ENCODE measurements at places on chromosomes 3 and 15. TPM values are rescaled to one million over a fixed set of nuclear protein-coding genes. Genes with fewer than 3 reads are reported as not detected.

The SOX14 gene
- not detected for total RNA-seq

The ATP13A4 gene
- 5.1 TPM for total RNA-seq

The GOLGA6D gene
- not detected for total RNA-seq

The HIGD2B gene
- total RNA-seq: 0.30 TPM

The RPL39L gene
- total RNA-seq: 35.9 TPM

The CRYGS gene
- total RNA-seq: 7.0 TPM

The TM4SF18 gene
- total RNA-seq: not detected

The EPHA6 gene
- not detected for total RNA-seq

- H3K4me3 ChIP-seq: no peak overlapping the region
- no peak overlapping the region for H3K27ac ChIP-seq
- H3K36me3 ChIP-seq: no peaks in the 10 kb centered on the region
- H3K27me3 ChIP-seq: peaks cover 8% of the 10 kb centered on the region
Observed at GRCh38 chr3:126118591-126118990, 34.7 kb upstream of the SLC41A3 start.

- H3K36me3 ChIP-seq: peaks cover 4% of the 10 kb centered on the region
- H3K27ac ChIP-seq: no peak overlapping the region
- no peaks in the 10 kb centered on the region for H3K4me1 ChIP-seq
- H3K27me3 ChIP-seq: peaks cover under 1% of the 10 kb centered on the region
- DNase-seq: no peak
- no peak overlapping the region for H3K4me3 ChIP-seq
Observed at GRCh38 chr3:153734777-153735551, 386.2 kb upstream of the ARHGEF26 start.

DNA sequence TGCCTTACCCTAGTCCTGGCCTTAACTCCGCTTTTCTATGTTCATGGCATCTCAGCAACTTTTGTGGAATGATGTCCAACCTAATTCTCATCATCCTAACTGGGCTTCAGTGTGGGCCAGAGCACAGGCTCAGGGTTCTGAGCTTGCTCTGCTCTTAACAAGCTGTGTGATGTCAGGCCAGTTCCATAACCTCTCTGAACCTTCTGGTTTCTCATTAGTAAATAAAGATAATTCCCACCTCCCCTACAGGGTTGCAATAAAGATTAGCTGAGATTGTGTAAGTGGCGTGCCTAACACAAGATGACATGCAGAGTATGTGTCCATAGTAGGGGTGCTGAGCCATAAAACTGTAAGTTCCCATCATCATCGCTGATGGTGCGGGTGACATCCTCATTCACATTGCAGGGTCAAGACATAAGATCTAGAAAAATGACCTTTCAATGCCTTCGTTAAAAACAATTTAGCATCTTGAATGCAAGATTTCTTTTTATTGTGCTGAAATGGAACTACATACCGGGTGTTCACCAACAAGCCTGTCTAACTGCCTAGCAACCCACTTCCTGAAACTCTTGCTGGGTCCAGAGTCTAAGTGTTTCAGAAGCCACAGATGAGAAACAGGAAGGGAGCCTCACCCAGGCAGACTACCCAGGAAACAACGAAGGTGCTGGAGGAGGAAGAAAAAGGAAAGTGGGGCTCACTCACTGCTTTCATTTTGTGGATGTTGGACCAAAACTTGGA is 36.2 kb downstream of the CDCP1 start:
- H3K27me3 ChIP-seq: no peaks in the 10 kb centered on the region
- H3K27ac ChIP-seq: peak overlapping the region; percentile 0
- H3K4me3 ChIP-seq: peak overlapping the region; percentile 56
- DNase-seq: peak; percentile 16
- H3K36me3 ChIP-seq: peaks cover 2% of the 10 kb centered on the region

DNA sequence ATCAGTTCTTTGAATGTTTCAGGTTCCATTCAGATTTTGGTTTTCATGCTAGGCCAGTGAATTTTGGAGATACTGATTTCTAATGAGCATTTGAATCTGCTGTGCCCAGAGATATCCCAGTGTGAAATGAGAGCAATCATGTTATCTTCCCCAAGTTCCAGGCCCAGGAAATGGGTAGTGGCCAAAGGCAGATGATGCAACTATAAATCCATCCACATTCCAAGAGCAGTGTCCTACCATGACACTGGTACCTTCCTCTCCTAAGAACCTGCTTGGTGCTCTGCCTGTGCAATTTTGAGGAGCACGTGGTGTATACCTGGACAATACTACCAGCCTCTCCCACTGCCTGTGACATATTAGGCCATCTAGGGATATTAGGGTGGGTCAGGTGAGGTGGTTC is 186.8 kb downstream of the SLCO3A1 start:
- no peak overlapping the region for H3K4me3 ChIP-seq
- H3K36me3 ChIP-seq: peaks cover 1% of the 10 kb centered on the region
- no peaks in the 10 kb centered on the region for H3K27me3 ChIP-seq
- H3K4me1 ChIP-seq: peaks cover 13% of the 10 kb centered on the region

GRCh38 chr3:172750069-172750367 is 508 bp upstream of the ECT2 start:
- H3K36me3 ChIP-seq: peaks cover 7% of the 10 kb centered on the region
- no peaks in the 10 kb centered on the region for H3K27me3 ChIP-seq
- peak overlapping the region; percentile 93 for H3K27ac ChIP-seq
- peaks cover 26% of the 10 kb centered on the region for H3K4me1 ChIP-seq

DNA sequence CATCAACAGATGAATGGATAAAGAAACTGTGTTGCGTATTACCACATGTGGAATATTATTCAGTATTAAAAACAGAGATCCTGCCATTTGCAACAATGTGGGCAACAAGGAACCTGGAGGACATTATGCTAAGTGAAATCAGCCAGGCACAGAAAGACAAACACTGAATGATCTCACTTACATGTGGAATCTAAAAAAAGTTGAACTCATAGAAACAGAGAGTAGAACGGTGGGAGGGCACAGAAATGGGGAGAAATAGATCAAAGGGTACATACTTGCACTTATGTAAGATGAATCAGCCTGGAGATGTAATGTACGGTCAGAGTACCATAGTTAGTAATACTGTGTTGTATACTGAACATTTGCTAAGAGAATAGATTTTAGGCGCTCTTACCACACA is 29.8 kb upstream of the MUC13 start:
- H3K4me3 ChIP-seq: no peak overlapping the region
- H3K27me3 ChIP-seq: peaks cover 8% of the 10 kb centered on the region
- peaks cover 12% of the 10 kb centered on the region for H3K4me1 ChIP-seq
- DNase-seq: no peak

DNA sequence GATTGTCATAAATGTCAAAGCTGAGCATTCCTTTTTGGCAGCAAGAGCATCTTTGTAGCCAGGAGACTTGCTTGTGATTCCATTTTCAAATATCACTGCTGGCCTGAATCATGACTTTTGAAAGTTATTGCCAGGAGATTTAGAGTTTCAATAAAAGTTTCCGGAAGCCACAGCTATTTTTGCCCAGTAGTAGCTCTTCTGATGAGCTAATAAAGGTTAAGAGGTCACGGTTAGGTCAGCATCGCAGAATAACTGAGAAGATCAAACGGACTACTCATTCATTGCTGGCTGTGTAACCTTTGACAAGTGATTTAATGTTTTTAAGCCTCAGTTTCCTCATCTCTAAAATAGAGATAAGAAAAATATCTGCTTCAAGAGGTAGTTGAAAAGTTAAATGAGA is 105.1 kb upstream of the ETV5 start:
- H3K27ac ChIP-seq: no peak overlapping the region
- no peaks in the 10 kb centered on the region for H3K36me3 ChIP-seq
- no peak for DNase-seq
- peaks cover 23% of the 10 kb centered on the region for H3K4me1 ChIP-seq

- no peaks in the 10 kb centered on the region for H3K4me1 ChIP-seq
- peaks cover 21% of the 10 kb centered on the region for H3K27me3 ChIP-seq
- peaks cover 1% of the 10 kb centered on the region for H3K36me3 ChIP-seq
- H3K27ac ChIP-seq: no peak overlapping the region
Observed at GRCh38 chr15:57992761-57993355, 72.7 kb downstream of the ALDH1A2 start.

- no peaks in the 10 kb centered on the region for H3K27me3 ChIP-seq
- peak overlapping the region; percentile 99 for H3K4me3 ChIP-seq
- peaks cover 9% of the 10 kb centered on the region for H3K36me3 ChIP-seq
- H3K4me1 ChIP-seq: peaks cover 46% of the 10 kb centered on the region
Observed at GRCh38 chr15:58628206-58628947, 121.1 kb downstream of the ADAM10 start.

DNA sequence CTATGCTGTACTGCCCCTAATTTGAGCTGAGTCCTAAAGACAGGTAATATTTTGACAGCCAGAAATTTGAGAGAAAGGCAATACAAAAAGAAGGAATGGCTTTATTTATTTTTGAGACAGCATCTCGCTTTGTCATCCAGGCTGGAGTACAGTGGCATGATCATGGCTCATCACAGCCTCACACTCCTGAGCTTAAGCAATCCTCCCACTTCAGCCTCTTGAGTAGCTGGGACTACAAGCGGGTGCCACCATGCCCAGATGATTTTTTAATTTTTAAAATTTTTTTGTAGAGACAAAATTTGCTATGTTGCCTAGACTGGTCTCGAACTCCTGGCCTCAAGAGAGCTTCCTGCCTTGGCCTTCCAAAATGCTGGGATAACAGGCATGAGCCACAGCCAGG is 77.4 kb upstream of the SLC4A7 start:
- H3K27ac ChIP-seq: no peak overlapping the region
- no peaks in the 10 kb centered on the region for H3K36me3 ChIP-seq
- no peaks in the 10 kb centered on the region for H3K4me1 ChIP-seq

- H3K27me3 ChIP-seq: peaks cover 22% of the 10 kb centered on the region
- H3K27ac ChIP-seq: no peak overlapping the region
- H3K4me3 ChIP-seq: no peak overlapping the region
- H3K4me1 ChIP-seq: no peaks in the 10 kb centered on the region
Observed at GRCh38 chr15:59210186-59210585, 3.5 kb downstream of the LDHAL6B start.

DNA sequence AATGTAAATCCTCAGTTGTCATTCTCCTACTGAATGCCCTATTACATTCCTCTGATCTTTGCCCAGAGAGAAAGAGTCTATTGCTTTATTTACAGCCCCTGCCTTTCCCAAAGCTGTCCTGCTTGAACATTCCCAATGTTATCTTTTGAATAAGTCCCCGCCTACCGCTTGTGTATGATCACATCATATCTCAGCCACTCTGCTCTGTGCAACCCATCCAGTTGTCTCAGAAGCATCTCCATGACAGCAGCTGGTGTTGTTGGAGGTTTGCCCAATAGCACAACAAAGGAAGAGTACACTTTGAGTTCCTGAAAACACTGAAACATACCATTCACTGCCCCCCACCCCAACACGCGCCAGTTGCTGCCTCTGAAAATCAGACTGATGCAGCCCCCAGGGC is 22.0 kb upstream of the FAM3D start:
- no peak overlapping the region for H3K4me3 ChIP-seq
- H3K27me3 ChIP-seq: peaks cover 33% of the 10 kb centered on the region
- DNase-seq: no peak
- H3K27ac ChIP-seq: no peak overlapping the region
- peaks cover 7% of the 10 kb centered on the region for H3K4me1 ChIP-seq

DNA sequence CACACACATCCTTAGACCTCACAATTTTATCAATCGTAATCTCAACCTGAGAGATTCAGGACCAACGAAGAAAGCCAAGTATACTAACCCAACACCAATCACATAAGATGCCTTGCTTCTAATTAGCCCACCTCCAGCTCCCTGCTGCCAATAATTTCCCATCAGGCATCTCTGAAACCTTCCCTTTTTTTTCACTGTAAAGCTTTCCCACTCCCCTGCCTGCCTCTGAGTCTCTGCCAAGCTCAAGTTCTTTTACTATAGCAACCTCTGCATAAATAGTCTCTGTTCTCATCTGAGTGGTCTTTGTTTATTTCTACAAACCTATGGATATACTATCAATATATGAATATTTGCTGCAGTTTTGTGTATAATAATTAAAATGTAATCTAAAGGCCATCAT is 86.5 kb downstream of the PIK3CB start:
- no peaks in the 10 kb centered on the region for H3K27me3 ChIP-seq
- no peaks in the 10 kb centered on the region for H3K36me3 ChIP-seq
- no peaks in the 10 kb centered on the region for H3K4me1 ChIP-seq
- DNase-seq: no peak
- no peak overlapping the region for H3K4me3 ChIP-seq

DNA sequence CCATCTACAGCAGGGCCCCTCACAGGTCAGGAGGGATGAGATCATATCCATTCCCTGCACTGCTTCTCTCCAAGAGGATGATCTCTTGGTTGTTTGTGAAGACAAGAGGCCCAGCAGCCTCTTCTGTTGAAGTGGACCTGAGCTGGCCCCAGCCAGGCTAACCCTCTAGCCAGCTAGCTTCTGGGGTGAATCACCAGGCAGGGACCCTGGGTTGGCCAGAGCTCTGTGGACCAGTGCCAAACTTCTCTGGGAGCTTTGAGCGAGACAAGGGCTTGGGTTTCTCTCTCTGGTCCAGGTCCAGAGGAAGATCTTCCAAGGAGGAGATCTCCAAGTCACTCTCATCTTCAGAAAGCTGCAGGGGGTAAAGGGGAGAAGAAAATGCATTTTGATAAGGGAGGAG is 52.7 kb downstream of the CLDN18 start:
- H3K4me1 ChIP-seq: peaks cover 36% of the 10 kb centered on the region
- H3K36me3 ChIP-seq: no peaks in the 10 kb centered on the region
- DNase-seq: no peak

GRCh38 chr3:58924578-58924977 is 125.2 kb downstream of the CFAP20DC start:
- H3K27me3 ChIP-seq: peaks cover 5% of the 10 kb centered on the region
- H3K27ac ChIP-seq: no peak overlapping the region
- H3K4me3 ChIP-seq: no peak overlapping the region

- H3K4me3 ChIP-seq: no peak overlapping the region
- peaks cover 13% of the 10 kb centered on the region for H3K4me1 ChIP-seq
- H3K27ac ChIP-seq: no peak overlapping the region
- no peaks in the 10 kb centered on the region for H3K36me3 ChIP-seq
- peaks cover 51% of the 10 kb centered on the region for H3K27me3 ChIP-seq
- DNase-seq: no peak
Observed at GRCh38 chr15:96053781-96054428, 276.6 kb upstream of the NR2F2 start.

- peaks cover 32% of the 10 kb centered on the region for H3K4me1 ChIP-seq
- no peaks in the 10 kb centered on the region for H3K27me3 ChIP-seq
- DNase-seq: no peak
- no peak overlapping the region for H3K4me3 ChIP-seq
- peaks cover 38% of the 10 kb centered on the region for H3K36me3 ChIP-seq
Observed at GRCh38 chr15:44705986-44706385, 5.1 kb downstream of the PATL2 start.

- H3K4me1 ChIP-seq: peaks cover 6% of the 10 kb centered on the region
- no peak overlapping the region for H3K27ac ChIP-seq
- peak; percentile 34 for DNase-seq
- no peaks in the 10 kb centered on the region for H3K36me3 ChIP-seq
- no peaks in the 10 kb centered on the region for H3K27me3 ChIP-seq
Observed at GRCh38 chr3:47266709-47267489, 15.7 kb downstream of the KIF9 start.

GRCh38 chr15:94582368-94582767 is 351.0 kb downstream of the MCTP2 start:
- H3K36me3 ChIP-seq: no peaks in the 10 kb centered on the region
- H3K27me3 ChIP-seq: peaks cover 86% of the 10 kb centered on the region
- peak; percentile 48 for DNase-seq

All from activated T-cell treated with anti-CD3 and anti-CD28 coated beads, Interleukin-2, amount 50 U/mL, for 72 hours (primary cell).